ENCODE measurements at places on chromosomes 6 and 20. TPM values are rescaled to one million over a fixed set of nuclear protein-coding genes. Genes with fewer than 3 reads are reported as not detected.

DNA sequence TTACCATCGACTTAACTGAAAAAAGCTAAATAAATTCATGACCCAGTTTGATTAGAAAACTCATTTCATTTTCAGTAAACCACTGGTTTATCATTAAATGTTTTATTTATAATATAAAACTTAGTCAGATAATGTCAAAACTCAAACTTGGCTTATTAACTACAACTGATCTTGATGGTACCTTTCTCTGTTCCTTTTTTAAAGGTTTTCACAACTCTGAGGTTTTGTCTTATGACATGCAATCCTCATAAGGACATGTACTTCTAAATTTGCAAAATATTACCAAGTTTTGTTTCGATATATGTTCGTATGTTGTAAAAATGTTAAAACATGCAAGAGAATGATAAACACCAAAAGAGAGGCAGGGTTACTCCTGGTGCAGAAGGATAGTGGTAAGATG lies 82.5 kb upstream of the PDE10A start:
- H3K27me3 ChIP-seq = no peaks in the 10 kb centered on the region
- DNase-seq = no peak
- H3K4me1 ChIP-seq = no peaks in the 10 kb centered on the region

The PNPLA1 gene
- total RNA-seq = not detected

GRCh38 chr20:32958574-32958973 lies 45.7 kb downstream of the SUN5 start:
- DNase-seq = no peak
- H3K4me1 ChIP-seq = no peaks in the 10 kb centered on the region
- no peaks in the 10 kb centered on the region for H3K36me3 ChIP-seq
- no peak overlapping the region for H3K27ac ChIP-seq
- no peak overlapping the region for H3K4me3 ChIP-seq

The ACTL10 gene
- not detected for total RNA-seq

The ARMH2 gene
- total RNA-seq = not detected

- H3K4me1 ChIP-seq = peaks cover 20% of the 10 kb centered on the region
- peak overlapping the region; percentile 98 for H3K27ac ChIP-seq
- H3K36me3 ChIP-seq = no peaks in the 10 kb centered on the region
- H3K4me3 ChIP-seq = peak overlapping the region; percentile 63
- H3K27me3 ChIP-seq = no peaks in the 10 kb centered on the region
- DNase-seq = peak; percentile 27
These were observed 696 bp upstream of the SUPT3H start for GRCh38 chr6:45378334-45378926.

DNA sequence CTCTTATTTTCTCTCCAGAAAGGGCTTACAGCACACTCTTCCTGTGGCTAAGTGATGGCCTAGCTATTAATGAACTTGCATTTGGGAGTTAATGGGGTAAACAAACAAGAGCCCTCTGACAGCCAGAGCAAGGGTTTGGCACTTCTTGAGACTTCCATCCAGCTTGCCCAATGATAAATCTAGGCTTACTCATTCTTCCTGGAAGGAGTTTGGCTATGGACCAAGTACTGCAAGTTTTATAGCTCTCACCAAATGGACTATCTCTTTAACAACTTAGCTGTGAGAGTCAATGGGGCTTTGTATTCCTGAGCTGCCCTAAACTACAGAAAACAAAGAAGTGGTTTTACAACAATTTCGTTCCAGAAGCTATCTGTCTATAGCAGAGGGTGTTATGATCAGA lies 16.7 kb upstream of the PI3 start:
- no peak overlapping the region for H3K27ac ChIP-seq
- no peaks in the 10 kb centered on the region for H3K4me1 ChIP-seq
- no peaks in the 10 kb centered on the region for H3K36me3 ChIP-seq
- no peak overlapping the region for H3K4me3 ChIP-seq

GRCh38 chr6:6379573-6379972 lies 59.1 kb upstream of the F13A1 start:
- no peak for DNase-seq
- H3K27me3 ChIP-seq = no peaks in the 10 kb centered on the region
- no peak overlapping the region for H3K4me3 ChIP-seq
- no peak overlapping the region for H3K27ac ChIP-seq
- H3K36me3 ChIP-seq = no peaks in the 10 kb centered on the region
- no peaks in the 10 kb centered on the region for H3K4me1 ChIP-seq

The MAP7 gene
- 25.2 TPM for total RNA-seq

DNA sequence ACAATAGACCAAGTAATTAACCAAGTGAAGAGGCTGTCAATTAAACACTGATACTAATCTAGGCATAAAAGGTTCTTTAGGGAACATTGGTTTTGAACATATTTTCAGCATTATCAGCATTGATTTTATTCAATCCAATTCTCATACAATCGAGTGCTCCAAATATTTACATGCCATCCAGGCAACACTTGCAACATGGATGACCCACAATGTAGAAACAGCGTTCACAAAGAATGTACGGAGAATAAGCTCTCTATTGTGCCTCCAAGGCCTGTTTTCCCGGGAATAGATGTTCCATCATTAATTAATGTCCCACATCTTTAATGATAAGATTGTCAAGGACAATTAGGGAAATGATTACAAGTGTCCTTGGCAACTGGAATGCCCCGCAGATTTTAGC lies 117.4 kb downstream of the RFX6 start:
- no peaks in the 10 kb centered on the region for H3K27me3 ChIP-seq
- no peak for DNase-seq
- H3K36me3 ChIP-seq = no peaks in the 10 kb centered on the region
- H3K27ac ChIP-seq = no peak overlapping the region
- H3K4me3 ChIP-seq = no peak overlapping the region

DNA sequence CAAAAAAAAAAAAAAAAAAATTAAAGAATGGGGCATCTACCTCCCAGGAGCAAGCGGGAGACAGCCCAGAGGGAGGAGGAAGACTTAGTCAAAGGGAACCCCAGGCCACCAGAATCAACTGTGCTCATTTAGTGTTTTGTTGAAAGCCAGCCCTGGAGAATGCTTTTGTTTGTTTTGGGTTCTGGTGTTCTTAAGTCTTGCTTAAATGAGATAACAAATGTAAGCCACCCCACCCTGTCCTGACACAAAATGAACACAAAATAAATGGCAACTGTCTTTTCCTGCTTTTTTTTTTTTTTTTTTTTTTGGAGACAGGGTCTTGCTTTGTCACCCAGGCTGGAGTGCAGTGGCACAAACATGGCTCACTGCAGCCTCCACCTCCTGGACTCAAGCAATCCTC lies 165.0 kb upstream of the JARID2 start:
- no peak for DNase-seq
- H3K36me3 ChIP-seq = no peaks in the 10 kb centered on the region
- H3K27ac ChIP-seq = no peak overlapping the region
- H3K27me3 ChIP-seq = no peaks in the 10 kb centered on the region
- peaks cover 8% of the 10 kb centered on the region for H3K4me1 ChIP-seq

- H3K36me3 ChIP-seq = peaks cover 97% of the 10 kb centered on the region
- H3K4me3 ChIP-seq = no peak overlapping the region
- H3K27me3 ChIP-seq = no peaks in the 10 kb centered on the region
- no peaks in the 10 kb centered on the region for H3K4me1 ChIP-seq
- H3K27ac ChIP-seq = no peak overlapping the region
- DNase-seq = no peak
These were observed 80.8 kb downstream of the SCAF8 start for GRCh38 chr6:154814063-154814462.

GRCh38 chr20:2981646-2982045 lies 61.8 kb upstream of the GNRH2 start:
- no peak for DNase-seq
- H3K27ac ChIP-seq = no peak overlapping the region
- H3K4me1 ChIP-seq = peaks cover 5% of the 10 kb centered on the region
- H3K27me3 ChIP-seq = no peaks in the 10 kb centered on the region
- no peak overlapping the region for H3K4me3 ChIP-seq

DNA sequence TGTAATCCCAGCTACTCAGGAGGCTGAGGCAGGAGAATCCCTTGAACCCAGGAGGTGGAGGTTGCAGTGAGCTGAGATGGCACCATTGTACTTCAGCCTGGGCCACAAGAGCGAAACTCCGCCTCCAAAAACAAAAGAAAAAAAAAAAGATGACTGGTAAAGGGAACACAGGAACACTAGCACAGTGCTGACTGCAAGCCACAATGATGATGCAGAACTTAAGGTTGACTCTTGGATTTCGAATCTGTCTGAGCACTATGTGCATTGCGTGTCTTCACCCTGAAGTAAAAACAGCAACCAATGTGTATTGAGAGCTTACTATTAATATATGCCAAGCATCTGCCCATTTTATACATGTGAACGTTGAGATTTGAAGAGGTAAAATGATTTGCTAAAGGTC lies 27.6 kb upstream of the LIN28B start:
- no peaks in the 10 kb centered on the region for H3K4me1 ChIP-seq
- H3K27ac ChIP-seq = no peak overlapping the region
- H3K27me3 ChIP-seq = no peaks in the 10 kb centered on the region
- H3K36me3 ChIP-seq = no peaks in the 10 kb centered on the region
- H3K4me3 ChIP-seq = no peak overlapping the region

The SLC16A10 gene
- total RNA-seq = 206 TPM

The DSP gene
- 121 TPM for total RNA-seq

- peaks cover 63% of the 10 kb centered on the region for H3K36me3 ChIP-seq
- peak; percentile 76 for DNase-seq
- H3K27ac ChIP-seq = no peak overlapping the region
- H3K27me3 ChIP-seq = no peaks in the 10 kb centered on the region
- H3K4me3 ChIP-seq = no peak overlapping the region
- peaks cover 4% of the 10 kb centered on the region for H3K4me1 ChIP-seq
These were observed 40.1 kb upstream of the DYNLRB1 start for GRCh38 chr20:34475979-34476736.

GRCh38 chr20:18466574-18466893 lies 296 bp downstream of the DZANK1 start:
- H3K36me3 ChIP-seq = peaks cover 20% of the 10 kb centered on the region
- H3K27ac ChIP-seq = peak overlapping the region; percentile 87
- peaks cover 20% of the 10 kb centered on the region for H3K4me1 ChIP-seq
- no peaks in the 10 kb centered on the region for H3K27me3 ChIP-seq

DNA sequence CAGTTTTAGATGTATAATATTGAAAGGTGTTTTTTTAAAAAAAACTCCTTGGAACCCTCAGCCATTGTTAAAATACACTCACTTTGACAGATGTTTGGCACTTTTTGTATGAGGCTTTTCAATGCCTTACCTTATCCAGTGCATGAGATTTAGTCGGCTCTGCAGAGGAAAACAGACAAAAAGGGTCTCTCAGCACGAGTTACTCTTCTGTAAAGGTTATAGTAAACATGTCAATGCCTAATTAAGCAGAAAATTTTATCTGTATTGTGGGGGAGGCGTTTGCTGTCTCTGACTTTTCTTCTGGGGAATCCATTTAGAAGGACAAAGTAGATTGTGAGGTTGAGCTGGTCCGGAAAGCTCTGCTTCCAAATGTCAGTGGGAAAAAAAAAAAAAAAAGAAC lies 278.3 kb downstream of the TSHZ2 start:
- H3K36me3 ChIP-seq = no peaks in the 10 kb centered on the region
- no peaks in the 10 kb centered on the region for H3K27me3 ChIP-seq
- H3K4me1 ChIP-seq = no peaks in the 10 kb centered on the region
- no peak for DNase-seq

GRCh38 chr20:5977223-5977622 lies 26.8 kb downstream of the MCM8 start:
- H3K4me3 ChIP-seq = no peak overlapping the region
- DNase-seq = no peak
- H3K4me1 ChIP-seq = no peaks in the 10 kb centered on the region
- H3K27ac ChIP-seq = no peak overlapping the region
- no peaks in the 10 kb centered on the region for H3K27me3 ChIP-seq

The EYA4 gene
- 16.3 TPM for total RNA-seq

The CRISP2 gene
- not detected for total RNA-seq

DNA sequence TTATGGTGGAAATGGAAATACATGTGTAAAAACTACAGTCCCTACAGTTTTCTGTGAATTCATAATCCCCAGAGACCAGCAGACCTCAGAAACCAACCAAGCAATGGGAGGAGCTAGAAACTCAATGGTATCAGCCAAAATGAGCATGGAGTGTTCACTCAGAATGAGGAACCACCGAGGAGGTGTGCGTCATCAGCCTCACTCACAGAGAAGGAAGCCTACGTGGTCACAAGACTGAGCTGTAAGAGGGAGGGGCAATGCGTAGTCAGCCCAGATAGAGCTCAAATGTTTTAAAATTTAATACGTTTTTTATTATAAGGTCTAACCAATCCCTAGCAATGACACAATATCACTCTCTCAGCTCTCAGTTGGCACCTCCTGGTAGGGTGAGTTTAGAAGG lies 17.4 kb downstream of the MYLK4 start:
- peak overlapping the region; percentile 40 for H3K27ac ChIP-seq
- no peak overlapping the region for H3K4me3 ChIP-seq
- no peaks in the 10 kb centered on the region for H3K36me3 ChIP-seq
- H3K27me3 ChIP-seq = no peaks in the 10 kb centered on the region

DNA sequence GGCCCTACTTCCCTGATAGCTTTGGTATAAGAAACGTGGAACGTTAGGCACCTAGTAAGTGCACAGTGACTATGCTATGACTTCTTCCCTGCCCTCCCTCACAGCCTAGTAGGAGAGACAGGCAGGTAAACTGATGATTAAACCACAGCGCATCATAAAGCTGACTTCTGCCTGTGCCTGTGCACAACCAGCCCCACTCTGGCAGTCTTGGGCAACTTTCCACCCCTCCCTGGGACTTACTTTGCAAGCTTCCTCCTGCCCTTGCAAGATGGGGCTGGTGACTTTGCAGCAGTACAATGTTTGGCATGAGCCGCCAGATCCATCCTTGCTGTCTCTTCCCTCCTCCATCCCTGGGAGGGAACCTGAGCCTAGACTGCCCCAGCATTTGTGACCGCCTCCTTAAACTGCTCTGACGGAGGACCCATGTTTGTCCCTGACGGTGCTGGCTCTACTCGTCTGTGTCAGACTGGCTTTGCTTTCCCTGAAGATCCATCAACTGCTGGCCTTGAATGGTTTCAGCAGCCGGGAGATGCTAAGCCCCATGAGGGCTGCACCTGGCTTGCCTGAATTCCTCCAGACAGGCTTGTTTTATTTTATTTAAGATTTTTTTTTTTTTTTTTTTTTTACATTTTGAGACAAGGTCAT lies 36.1 kb downstream of the EFCAB8 start:
- H3K4me1 ChIP-seq = no peaks in the 10 kb centered on the region
- H3K27ac ChIP-seq = no peak overlapping the region
- H3K27me3 ChIP-seq = no peaks in the 10 kb centered on the region
- DNase-seq = no peak

- H3K4me1 ChIP-seq = no peaks in the 10 kb centered on the region
- no peak overlapping the region for H3K4me3 ChIP-seq
- H3K27ac ChIP-seq = no peak overlapping the region
These were observed 815.5 kb downstream of the BCKDHB start for GRCh38 chr6:80921861-80922460.

- H3K27me3 ChIP-seq = no peaks in the 10 kb centered on the region
- no peak overlapping the region for H3K27ac ChIP-seq
- no peak overlapping the region for H3K4me3 ChIP-seq
- peaks cover 9% of the 10 kb centered on the region for H3K4me1 ChIP-seq
- no peak for DNase-seq
These were observed 35.8 kb upstream of the PHACTR3 start for GRCh38 chr20:59568509-59569024.

- no peaks in the 10 kb centered on the region for H3K36me3 ChIP-seq
- DNase-seq = no peak
- no peaks in the 10 kb centered on the region for H3K4me1 ChIP-seq
These were observed 21.9 kb downstream of the CPNE5 start for GRCh38 chr6:36817176-36817817.

- DNase-seq = peak; percentile 59
- no peaks in the 10 kb centered on the region for H3K27me3 ChIP-seq
- H3K36me3 ChIP-seq = no peaks in the 10 kb centered on the region
- H3K4me1 ChIP-seq = peaks cover 43% of the 10 kb centered on the region
- peak overlapping the region; percentile 79 for H3K27ac ChIP-seq
These were observed 105.9 kb downstream of the LY86 start for GRCh38 chr6:6694368-6694780.

The GTSF1L gene
- not detected for total RNA-seq

- no peak for DNase-seq
- no peak overlapping the region for H3K27ac ChIP-seq
- H3K4me1 ChIP-seq = no peaks in the 10 kb centered on the region
These were observed 442.3 kb downstream of the HAO1 start for GRCh38 chr20:7497985-7498384.
